ENCODE measurements at places on chromosomes 12 and 14.
A peak's percentile ranks its signal among the peaks of the same experiment; 100 is the strongest.

- DNase-seq, result no peak
Measured at GRCh38 chr12:95393191-95393790, 80.7 kb upstream of the METAP2 start.

DNA sequence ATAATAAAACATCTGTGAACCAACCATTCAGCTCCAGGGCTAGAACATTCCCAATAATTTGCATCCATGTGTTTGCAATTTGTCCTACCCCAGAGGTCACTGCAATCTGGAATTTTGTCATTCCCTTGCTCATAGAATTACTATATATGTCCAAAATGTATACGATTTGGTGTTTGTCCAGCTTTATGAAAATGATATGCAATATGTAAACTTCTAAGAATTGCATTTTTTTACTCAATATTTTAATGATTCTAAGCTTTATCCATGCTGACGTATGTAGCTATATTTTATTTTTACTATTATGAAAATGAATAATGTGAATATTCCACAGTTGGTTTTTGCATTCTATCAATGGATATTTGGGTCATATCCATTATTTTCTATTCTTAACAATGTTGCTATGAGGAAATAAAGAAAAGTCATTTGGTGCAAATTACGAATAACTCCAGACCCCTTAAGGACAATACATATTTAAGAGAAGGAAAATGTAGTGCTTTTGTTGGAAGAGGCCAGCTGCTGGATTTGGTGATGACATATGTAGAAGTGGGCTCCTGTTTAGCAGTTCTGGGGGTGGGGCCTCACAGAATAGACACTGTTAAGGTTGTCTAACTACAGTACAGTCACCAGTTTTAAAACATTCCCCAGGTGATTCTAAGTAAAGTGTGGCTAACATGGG lies 139.4 kb downstream of the SLC38A4 start:
- DNase-seq, result no peak

DNA sequence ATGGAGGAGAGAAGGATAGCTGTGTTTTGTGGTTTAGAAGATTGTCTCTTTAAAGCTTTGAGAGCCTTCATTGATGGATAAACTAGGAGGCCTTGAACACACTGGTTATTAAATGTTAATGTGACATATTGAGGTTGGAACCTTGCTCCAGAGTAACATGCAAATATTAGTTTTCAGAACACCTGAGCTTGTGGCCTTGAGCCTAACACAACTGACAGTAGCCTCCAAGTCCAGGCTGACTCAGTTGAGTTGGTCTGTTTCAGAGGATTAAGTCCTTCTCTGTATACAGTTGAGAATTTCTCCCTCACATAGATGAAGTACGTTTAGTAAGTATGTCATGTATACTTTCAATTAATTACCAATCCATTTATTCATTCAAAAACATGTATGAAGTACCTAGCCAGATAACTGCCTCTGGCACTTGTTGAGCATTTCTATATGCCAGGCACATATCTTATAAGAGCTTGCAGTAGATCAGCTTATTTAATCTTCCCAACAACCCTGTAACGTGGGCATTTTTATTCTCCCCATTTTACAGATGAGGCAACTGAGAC lies 63.5 kb downstream of the ELK3 start:
- no peak for DNase-seq

DNA sequence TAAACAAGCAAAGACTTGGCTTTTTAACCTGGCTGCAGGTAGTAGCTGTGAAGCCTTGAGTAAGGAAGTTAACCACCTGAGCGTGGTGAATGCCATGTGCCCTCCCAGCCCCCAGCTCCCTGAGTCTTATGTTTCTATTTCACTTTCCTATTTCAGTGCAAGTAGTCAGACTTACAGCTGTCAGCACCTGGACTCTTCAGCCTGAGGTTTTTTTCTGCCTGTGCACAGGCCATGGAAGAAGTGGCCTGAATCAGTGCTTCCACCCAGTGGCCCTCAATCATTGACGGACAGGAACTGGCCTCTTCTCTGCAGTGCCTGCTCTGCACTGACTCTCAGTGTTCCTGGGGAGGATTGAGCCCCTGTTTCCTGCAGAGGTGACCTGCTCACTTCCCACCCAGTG lies 796.4 kb downstream of the MED13L start:
- no peak for DNase-seq

DNA sequence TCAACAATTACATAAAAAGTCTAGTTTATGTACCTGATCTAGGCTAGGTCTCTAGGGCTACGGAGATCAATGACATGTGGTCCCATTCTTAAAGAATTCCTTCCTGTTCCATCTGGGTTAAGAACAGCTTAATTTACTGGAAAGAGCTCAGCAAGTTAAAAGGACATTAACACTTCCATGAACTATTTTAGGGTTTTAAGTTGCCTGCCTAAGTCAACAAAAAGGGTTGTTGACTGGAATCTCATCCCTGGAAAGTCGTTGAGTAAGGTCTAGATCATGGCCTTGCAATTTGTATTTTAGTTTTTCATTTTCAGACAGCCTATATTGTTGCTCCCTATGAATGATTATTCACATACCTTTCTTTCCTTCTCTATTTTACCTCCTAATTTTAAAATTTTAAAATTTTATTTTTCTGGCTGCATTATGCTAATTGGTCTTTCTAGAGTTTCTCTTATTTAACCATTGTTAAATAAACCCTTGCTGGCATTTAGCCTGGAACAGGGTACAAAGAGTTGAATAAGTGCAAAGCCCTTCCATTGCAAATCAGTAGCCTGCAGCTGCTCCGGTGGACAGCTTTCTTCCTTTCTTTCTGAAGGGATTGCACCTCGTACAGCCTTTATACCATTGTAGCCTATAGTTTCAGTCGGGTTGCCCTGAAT lies 66.3 kb downstream of the VRK1 start:
- no peak for DNase-seq

GRCh38 chr12:14153803-14154202 lies 172.4 kb upstream of the GRIN2B start:
- no peak for DNase-seq

GRCh38 chr12:130044991-130045621 lies 117.2 kb upstream of the FZD10 start:
- no peak for DNase-seq

DNA sequence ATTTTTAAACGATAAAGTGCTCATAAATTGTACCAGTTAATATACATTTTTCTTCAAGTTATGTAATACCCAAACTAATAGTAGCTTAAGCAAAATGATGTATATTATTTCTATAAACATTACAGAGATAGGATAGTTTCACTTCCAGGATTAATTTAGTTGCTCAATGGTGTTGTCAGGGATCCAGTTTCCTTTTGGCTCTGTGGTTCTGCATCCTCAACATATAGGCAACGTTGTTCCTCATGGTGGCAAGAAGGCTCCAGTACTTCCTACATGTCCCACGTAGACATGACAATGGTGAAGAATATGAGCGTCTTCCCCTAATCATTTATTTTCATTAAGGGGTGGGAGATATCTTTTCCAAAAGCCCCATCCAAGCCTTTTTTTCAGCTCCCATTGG lies 60.7 kb upstream of the DCD start:
- DNase-seq, result no peak

- DNase-seq, result no peak
Measured at GRCh38 chr12:26648999-26649398, 184.0 kb downstream of the ITPR2 start.

- peak; percentile 32 for DNase-seq
Measured at GRCh38 chr14:95482627-95483308, 33.7 kb downstream of the SYNE3 start.

GRCh38 chr14:104516906-104517305 lies 62.7 kb upstream of the C14orf180 start:
- DNase-seq, result no peak

GRCh38 chr12:33988913-33989312 lies 33.4 kb upstream of the ALG10 start:
- no peak for DNase-seq
